ENCODE measurements at places on chromosomes 16 and 17. TPM values are rescaled to one million over a fixed set of nuclear protein-coding genes. Genes with fewer than 3 reads are reported as not detected.

Gene NMRAL1
- total RNA-seq, result 42.6 TPM

Gene CACNA1H
- total RNA-seq, result 17.2 TPM

Gene PTRH2
- total RNA-seq, result 102 TPM

Gene AARS1
- total RNA-seq, result 102 TPM
